Sigmoid colon (tissue), 7 donors: ENCODE measurements at places on chromosomes 7 and 10. TPM values are rescaled to one million over a fixed set of nuclear protein-coding genes. Genes with fewer than 3 reads are reported as not detected.

Gene LRRD1
- total RNA-seq, result not detected

Gene PON1
- total RNA-seq, result not detected

Gene AKR1C3
- total RNA-seq, result 30.5 TPM

Gene GIMAP8
- total RNA-seq, result 7.1 TPM

Gene WEE2
- total RNA-seq, result not detected

Gene TMEM26
- total RNA-seq, result 0.14 TPM

Gene CYP3A7
- 0.36 TPM for total RNA-seq

Gene PTF1A
- not detected for total RNA-seq

Gene OPN1SW
- total RNA-seq, result not detected

Gene TRPV6
- not detected for total RNA-seq

Gene TCTN3
- 18.9 TPM for total RNA-seq

Gene IRF5
- 9.7 TPM for total RNA-seq

Gene STX1A
- 17.1 TPM for total RNA-seq

Gene SPDYE6
- not detected for total RNA-seq

Gene POMZP3
- 6.4 TPM for total RNA-seq

Gene AKR1C8
- not detected for total RNA-seq

Gene VOPP1
- total RNA-seq, result 26.4 TPM

Gene PSMA2
- total RNA-seq, result 81.3 TPM

Gene RPA3
- 29.5 TPM for total RNA-seq

Gene HMX3
- not detected for total RNA-seq

Gene EGR2
- 1.8 TPM for total RNA-seq

Gene DENND2A
- total RNA-seq, result 11.4 TPM

Gene LRRC72
- total RNA-seq, result not detected

Gene FAM25C
- total RNA-seq, result not detected

Gene ZNF425
- total RNA-seq, result 2.9 TPM

Gene H2BK1
- not detected for total RNA-seq

Gene AP1S1
- total RNA-seq, result 28.4 TPM

Gene VSTM2A
- total RNA-seq, result 2.6 TPM

Gene ANKRD30A
- not detected for total RNA-seq

Gene CPA1
- not detected for total RNA-seq

Gene ASB10
- not detected for total RNA-seq

Gene CHAT
- not detected for total RNA-seq

Gene NPSR1
- total RNA-seq, result not detected

Gene LBX1
- total RNA-seq, result not detected

Gene TRPV5
- not detected for total RNA-seq

Gene ZC3HAV1
- 23.4 TPM for total RNA-seq

Gene KLHDC10
- 17.1 TPM for total RNA-seq

Gene TMEM270
- total RNA-seq, result not detected

Gene H2AZ2
- 207 TPM for total RNA-seq

Gene ARPC1B
- 136 TPM for total RNA-seq

Gene SERPINE1
- total RNA-seq, result 1.5 TPM

Gene PRR15
- not detected for total RNA-seq
